ENCODE measurements at places on chromosomes 6 and 20.

GRCh38 chr20:41320441-41320840 is 2.9 kb upstream of the ZHX3 start:
- DNase-seq, result no peak

- DNase-seq, result no peak
Observed at GRCh38 chr20:53763707-53764414, 170.2 kb upstream of the ZNF217 start.

GRCh38 chr6:131065824-131066171 is 2.8 kb upstream of the EPB41L2 start:
- no peak for DNase-seq

DNA sequence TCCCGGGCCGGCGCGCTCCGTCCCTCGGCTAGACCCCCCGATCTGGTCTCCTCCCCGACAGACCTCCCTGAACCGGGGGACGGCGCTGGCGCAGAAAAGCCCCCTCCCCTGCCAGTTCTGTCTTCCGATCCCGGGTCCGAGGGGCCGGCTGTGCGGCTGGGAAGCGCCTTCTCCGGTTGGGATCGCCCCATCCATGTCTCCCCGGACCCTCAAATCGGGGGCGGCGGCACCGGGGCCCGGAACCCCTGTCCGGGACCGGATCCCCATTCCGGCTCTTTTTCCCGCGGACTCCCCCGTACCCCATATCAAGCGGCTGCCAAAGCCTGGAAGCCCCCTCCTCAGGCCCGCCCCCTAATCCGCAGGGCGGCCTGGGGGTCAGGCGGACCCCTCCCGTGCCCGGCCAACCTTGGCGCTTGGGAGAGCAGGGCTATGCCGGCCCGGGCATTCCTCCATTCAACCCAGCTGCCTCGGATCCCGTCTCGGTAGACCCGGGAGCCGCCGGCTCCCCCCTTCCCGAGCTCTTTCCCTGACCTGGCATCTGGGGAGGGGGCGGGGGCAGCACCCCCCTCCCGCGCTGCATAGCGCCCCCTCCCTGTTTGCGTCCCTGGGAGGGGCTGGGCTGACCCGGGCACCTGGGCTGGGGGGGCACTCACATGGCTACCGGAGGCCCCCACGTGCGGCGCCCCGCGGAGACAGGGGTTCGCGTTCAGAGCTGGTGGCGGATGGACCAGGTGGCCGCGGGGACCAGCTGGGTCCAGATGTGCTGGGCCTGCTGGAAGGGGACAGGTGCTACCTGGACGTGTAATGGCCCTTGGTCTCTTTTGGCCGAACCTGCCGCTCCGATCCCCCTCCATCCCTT is 643 bp downstream of the DLGAP4 start:
- DNase-seq, result no peak

GRCh38 chr6:158571826-158572652 is 12.1 kb downstream of the TMEM181 start:
- DNase-seq, result no peak
